Smooth muscle cell of the umbilical artery (primary cell): ENCODE measurements at places on chromosomes 16 and 17. TPM values are rescaled to one million over a fixed set of nuclear protein-coding genes. Genes with fewer than 3 reads are reported as not detected.

ZACN gene
- under 0.01 TPM in 1 of 2 replicates, not detected in the other for total RNA-seq

AGRP gene
- total RNA-seq: not detected in 2 replicates

KPNA2 gene
- 36.5 and 87.9 TPM in 2 replicates for total RNA-seq

DNAI2 gene
- total RNA-seq: not detected in 2 replicates

PLEKHM1 gene
- 21.1 and 30.1 TPM in 2 replicates for total RNA-seq

TMIGD1 gene
- total RNA-seq: not detected in 2 replicates

PRSS36 gene
- total RNA-seq: 0.30 TPM in 1 of 2 replicates, not detected in the other

KRTAP2-3 gene
- total RNA-seq: 0.65 TPM in 1 of 2 replicates, not detected in the other

OR3A3 gene
- not detected in 2 replicates for total RNA-seq
